RPMI8226 (cell line): ENCODE measurements at places on chromosomes 12 and 14.
A peak's percentile ranks its signal among the peaks of the same experiment; 100 is the strongest.

- no peak for DNase-seq
Observed at GRCh38 chr14:96119947-96120346, 80.8 kb downstream of the C14orf132 start.

DNA sequence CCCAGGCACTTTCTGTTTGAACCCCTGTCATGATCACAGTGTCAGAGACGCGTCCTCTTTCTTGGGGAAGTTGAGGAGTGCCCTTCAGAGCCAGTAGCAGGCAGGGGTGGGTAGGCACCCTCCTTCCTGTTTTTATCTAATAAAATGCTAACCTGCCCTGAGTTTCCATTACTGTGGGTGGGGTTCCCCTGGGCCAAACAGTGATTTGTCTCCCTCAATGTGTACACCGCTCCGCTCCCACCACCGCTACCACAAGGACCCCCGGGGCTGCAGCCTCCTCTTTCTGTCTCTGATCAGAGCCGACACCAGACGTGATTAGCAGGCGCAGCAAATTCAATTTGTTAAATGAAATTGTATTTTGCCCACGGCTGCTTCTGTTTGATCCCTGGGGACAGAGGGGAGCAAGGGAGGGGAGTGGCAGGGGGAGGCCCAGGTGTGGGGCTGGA is 5.1 kb downstream of the SHMT2 start:
- DNase-seq, result no peak

DNA sequence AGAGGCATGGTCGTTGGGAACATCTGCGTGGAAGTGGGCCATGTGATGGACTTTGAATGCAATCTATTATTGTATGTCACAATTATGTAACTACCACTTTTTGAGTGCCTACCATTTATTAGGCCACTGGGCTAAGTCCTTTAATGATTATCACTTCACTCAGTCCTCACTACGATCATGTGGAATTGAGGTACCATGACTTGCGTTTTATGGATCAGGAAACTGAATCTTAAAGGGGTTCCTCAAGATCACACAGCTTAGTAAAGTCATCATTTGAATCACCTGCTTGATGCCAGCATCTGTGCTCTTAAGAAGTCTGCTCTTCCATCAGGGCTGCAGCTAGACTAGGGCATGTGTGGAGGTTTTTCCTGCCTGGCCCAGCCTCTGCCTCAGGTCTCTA is 136.7 kb downstream of the DAD1 start:
- no peak for DNase-seq

GRCh38 chr12:16324772-16325171 is 22.7 kb upstream of the MGST1 start:
- no peak for DNase-seq

GRCh38 chr12:121748571-121749265 is 36.2 kb downstream of the TMEM120B start:
- no peak for DNase-seq

DNA sequence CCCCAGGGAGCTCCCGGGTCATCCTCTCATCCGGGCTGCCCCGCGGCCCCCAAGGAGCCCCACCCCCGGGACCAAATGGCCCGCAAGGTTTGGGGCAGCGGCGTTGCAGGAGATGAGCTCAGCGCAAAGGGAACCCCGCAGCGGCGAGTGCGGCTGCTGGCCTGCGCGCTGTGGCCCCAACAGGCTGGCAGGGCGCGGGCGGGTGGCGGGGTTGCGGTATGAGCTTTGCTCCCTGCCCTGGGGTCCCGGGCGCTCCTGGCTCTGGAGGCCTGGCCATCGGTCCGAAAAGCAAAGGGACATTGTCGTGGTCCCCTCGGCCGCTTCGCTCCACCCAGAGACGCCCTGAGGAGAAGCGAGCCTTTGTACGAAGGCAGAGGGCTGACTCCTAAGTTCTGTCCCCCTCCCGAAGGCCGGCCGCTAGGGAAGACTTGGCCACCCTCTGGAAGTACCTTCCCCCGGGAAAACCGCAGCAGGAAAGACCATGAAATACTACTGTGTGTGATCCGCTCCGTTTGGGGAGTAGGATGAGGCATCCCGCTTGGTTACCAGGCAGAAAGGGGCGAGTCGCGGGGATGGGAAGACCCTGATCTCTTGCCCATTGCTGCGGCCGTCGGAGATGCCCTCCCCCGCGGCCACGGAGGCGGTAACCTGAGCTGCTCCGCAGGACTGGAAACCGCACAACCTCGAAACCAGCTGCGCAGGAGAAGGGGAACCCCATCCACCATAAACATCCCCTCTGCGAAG is 620 bp upstream of the NID2 start:
- DNase-seq, result no peak

- DNase-seq, result no peak
Observed at GRCh38 chr12:79514730-79515529, 175.8 kb downstream of the PAWR start.

DNA sequence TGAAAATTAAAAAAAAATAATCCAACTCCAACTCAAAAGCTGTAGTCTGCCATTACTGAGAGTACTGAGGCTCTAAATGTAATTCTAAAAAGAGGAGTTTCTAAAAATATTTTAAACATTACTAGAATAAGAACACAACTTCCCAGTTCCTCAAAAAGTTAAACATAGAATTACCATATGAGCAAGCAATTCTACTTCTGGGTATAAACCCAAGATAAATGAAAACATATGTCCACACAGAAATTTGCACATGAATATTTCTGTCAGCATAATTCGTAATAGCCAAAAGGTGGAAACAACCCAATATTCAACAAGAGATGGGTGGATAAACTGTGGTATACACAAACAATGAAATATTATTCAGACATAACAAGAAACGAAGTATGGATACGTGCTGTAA is 15.0 kb upstream of the NR2C1 start:
- DNase-seq, result no peak

- peak; percentile 46 for DNase-seq
Observed at GRCh38 chr12:74415633-74416032, 122.0 kb upstream of the ATXN7L3B start.

DNA sequence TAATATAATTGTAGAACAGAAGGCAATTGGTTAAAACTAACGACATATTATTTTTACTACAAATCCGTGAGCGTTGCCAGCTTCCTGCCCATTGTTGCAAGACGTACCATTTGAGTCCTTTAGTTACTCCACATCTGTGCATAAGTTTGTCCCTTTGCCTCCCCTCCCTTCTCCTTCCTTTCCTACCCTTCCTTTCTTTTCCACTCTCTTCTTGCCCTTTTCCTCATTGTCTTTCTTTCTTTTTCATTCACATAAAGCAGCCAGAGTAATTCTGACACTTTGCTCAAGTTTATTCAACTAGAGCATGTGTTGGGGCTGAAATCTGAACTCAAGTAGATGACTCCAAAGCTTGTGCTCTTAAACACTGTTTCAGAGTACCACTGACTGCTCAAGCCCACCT is 239.1 kb downstream of the FOXG1 start:
- no peak for DNase-seq

DNA sequence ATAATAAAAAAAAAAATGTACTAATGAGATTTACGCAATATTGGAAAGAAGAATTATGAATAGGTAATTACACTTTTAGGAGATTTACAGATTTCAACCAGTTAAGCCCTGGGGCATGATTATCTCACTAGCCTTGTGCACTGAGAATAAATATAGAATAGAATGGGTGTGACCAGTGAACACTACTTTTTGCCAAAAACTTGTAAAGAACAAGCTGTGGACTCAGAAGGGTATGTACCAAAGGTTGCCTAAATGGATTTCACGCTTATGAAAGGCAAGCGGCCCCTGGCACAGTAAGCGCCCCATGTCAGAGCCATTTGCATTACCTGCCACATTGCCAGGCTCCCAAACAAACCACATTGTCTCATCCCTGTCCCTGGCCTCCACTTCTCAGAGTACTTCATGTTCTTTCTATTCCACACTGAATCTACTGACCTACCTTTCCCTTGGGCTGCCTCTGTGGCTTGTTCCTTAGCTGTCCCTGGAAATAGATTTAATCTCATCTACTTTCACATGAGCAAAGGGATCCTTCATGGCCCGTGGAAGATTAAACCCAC is 170.6 kb upstream of the DIO2 start:
- DNase-seq, result no peak

DNA sequence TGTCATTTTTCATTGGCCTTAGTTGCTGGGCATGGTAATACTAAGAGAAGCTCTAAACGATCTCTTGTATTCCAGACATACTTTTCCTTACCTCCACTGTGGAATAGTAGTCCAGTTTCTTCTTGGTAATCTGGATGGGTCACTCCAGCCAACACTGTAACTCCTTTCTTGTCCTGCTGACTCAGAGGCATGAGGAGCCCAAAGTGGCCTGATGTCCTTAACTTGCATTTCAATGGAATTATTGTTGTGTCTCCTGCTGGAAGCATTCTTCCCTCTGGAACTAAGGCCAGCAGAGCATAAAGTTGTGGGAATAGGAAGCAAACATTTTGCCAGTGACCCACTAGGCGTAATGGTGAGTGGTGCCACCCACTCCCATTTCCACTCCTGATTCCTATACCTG is 33.1 kb downstream of the DAAM1 start:
- DNase-seq, result no peak

GRCh38 chr12:13085968-13086686 is 17.3 kb downstream of the GSG1 start:
- DNase-seq, result no peak

DNA sequence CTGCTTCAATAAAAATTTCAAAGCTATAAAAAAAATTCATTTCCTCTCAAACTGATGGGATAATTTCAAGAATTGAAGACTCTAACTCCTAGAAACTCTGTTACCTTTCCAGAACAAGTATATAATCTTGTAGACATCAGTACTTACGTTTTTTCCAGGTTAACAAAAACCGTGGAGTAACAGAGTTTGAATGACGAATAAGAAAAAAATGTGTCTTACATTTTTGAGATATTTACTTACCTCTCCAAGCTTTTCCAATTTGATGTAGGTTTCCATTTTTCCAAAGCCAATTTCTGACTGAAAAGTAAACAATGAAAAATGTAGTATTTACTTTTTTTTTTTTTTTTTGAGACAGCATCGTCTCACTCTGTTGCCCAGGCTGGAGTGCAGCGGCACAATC is 100.2 kb downstream of the CDK17 start:
- DNase-seq, result no peak

DNA sequence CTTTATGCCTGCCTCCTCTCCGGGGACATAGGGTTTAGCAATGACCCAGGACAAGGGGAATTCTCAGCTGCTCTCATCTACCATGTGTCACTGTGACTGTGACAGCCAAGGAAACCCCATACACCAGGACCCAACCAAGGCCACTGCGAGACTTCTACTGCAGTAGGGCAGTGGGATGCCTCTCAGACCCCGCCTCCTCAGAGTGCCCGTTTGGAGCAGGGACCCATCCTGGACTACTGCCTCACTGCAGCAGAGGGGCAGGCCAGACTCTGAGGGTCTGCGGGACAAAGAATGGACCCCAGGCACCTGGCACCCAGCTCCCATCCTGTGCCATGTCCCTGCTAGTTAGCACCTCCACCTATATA is 71.3 kb upstream of the DDX11 start:
- DNase-seq, result no peak

- no peak for DNase-seq
Observed at GRCh38 chr12:29962276-29963035, 178.7 kb upstream of the TMTC1 start.

GRCh38 chr14:76277586-76278130 is 98.3 kb upstream of the ESRRB start:
- DNase-seq, result no peak

GRCh38 chr12:90958347-90958746 is 3.4 kb upstream of the CCER1 start:
- no peak for DNase-seq

DNA sequence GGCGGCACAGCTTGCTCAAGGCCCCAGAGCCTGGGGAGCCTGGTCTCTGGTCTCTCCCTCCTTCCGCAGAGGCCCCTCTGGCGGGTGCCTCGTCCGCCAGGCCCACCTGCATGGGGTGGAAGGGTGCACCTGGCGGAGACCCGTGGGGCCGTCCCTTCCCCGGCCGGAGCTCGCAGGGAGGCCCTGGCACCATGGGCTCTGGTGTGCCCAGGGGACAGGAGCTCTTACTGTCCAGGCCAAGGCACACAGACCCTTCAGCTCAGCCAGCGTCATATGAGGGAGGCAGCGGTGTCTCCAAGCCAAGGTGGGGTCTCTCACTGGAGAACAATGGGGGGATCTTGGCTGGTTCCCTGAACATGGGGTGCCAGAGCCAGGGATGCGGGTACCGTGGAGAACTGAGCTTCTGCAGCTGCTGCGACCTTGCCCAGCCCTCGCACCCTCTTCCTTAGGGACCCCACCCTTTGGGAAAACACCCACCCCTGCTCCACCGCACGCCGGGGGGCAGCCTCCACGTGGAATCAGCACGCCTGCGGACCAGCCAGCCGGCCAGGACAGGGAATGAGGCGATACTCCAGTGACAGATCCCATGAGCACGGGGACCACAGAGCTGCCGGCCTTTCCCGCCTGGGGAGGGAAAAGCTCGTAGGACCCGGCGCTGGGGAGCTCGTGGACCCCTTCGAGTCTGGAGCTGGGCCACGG is 25.7 kb upstream of the GALNT9 start:
- DNase-seq, result no peak

GRCh38 chr12:94145191-94145983 is 3.0 kb upstream of the PLXNC1 start:
- DNase-seq, result no peak

DNA sequence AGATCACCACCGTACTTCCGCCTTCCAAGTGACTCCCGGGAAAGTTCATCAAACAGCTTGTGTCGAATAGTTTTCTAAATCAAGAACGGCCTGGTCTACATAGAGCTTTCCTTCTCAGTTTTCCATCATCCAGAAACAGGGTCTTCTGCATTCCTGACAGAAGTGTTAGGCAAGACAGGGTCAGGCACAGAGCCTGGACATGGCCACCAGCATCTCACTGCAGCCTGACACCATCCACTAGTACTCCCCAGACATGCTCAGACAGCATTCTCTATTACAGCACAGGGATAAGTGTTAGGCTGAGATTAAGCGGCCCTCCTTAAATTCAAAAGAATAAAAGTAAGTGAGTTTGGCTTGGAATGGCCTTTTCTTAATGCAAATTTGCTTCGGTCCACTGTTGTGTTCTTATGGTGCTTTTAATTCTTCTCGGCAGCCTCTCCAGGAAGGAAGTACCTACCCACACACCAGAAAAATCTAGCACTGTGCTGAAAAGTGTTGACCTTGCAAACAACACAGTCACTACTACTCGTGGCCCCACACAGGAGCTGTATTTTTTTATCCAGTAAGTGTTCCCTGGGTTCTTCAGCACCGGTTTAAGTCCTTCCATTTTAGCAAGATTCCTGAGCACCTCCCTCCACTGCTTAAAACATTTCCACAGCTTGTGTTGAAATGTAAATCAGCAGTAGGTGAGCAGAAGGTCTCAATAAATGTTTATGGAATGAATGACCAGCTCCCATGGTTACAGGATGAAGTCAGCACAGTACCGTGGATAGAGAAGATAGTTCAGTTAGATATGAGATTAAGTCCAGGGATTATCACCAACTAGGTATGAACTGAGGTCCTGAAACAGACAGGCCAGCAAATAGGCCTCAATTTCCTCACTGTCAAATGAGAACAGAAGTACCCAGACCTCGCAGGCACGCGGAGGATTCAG is 44.1 kb downstream of the SETD3 start:
- DNase-seq, result no peak

DNA sequence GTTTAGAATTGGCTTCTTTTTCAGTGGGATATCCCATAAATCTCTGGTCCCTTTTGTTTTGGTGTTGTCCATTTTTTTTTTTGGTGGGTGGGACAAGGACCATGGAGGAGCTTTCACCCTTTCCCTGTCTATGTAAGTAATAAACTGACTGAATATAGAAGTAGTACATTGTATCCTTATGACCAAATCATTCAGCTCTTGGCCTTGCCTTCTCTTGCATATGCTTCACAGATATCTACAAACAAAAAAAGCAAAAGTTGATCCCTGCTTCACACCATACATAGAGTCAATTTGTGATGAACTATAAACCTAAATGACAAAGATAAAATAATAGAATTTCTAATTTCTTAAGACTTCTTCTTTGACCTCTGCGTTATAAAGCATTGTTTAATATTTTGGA is 59.8 kb downstream of the SIX1 start:
- DNase-seq, result no peak
